ENCODE measurements at places on chromosomes 16 and 17.

GRCh38 chr17:867896-868489 is 85.8 kb downstream of the MRM3 start:
- DNase-seq = no peak

GRCh38 chr17:44217738-44218343 is 1.6 kb downstream of the UBTF start:
- DNase-seq = no peak

DNA sequence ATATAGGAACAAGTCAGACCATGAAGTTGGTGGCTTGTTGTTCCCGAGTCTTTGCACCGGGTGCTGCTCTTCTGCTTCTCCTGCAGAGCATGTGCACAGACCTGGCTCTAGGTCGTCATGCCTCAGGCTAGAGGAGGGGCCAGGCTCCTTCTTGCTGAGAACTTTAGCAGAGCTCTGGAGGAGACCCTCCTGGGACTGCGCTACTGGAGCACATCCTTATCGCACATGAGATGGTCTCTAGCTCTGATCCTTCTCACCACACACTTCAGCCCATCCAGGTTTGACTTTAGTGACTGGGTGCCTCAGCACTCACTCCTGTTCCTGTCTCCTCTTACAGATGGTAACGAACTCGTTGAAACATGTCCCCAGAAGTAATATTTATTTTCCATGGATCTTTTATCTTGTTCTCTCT is 14.9 kb downstream of the FOXK2 start:
- no peak for DNase-seq

DNA sequence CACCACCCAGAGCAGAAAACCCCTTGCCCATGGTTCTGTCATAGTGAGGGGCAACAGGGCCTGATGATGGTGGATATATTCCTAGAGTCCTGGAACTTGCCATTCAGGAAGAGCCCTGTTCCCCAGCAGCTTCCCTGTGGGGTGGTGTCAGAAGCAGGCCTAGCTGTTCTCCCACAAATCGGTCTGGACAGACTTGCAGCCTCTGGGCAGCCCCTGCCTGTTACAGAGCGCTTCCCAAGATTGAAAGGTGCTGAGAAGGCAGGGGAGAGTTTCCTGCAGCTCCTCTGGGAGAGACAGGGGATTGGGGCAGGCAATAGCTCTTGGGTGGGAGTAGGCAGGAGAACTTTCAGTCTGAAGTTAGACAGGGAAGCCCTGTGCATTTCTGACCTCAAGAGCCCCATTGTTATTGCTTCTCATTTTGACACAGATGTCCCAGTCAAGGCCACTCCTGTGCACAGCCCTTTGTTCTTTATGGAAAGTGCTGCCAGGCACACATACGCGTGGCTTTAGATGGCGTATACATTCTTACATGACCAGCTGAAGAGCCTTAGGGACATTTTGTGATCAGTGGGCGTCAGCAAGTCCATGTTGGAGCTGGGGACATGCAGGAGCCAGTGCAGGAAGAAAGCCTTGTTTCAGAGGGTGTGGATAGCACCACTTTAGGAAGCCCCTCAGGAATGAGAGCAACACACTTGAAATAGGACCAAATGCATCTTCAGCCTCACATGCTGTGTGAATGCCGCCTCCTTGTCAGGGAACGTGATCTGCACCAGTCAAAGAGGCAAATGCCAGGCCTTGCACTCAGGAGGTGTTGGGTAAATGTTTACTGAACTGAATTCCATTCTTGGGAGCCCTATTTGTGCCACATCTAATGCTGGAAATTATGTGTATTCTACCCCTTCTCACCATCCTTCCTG is 67.5 kb downstream of the GNAO1 start:
- DNase-seq = no peak

GRCh38 chr17:27207073-27207513 is 86.8 kb upstream of the WSB1 start:
- peak; percentile 80 for DNase-seq

DNA sequence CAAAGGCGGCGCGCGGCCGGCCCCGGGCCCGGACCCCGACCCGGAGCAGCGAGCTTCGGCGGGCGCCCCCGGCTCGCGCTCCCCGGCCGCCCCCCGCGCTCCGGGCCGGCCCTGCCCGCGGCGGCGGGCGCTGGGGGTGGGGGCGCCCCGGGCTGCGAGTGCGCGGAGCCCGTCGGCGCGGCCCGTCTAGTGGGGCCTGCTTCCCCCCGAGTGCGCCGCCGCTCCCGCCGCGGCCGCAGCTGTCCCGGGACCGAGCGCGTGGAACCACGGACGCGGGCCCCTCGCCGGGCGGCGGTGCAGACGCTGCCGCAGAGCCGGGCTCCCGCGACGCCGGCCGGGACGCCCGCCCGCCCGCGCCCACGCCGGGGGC is 308 bp downstream of the ADCY9 start:
- no peak for DNase-seq

- DNase-seq = no peak
Observed at GRCh38 chr16:17083628-17084027, 387.1 kb downstream of the XYLT1 start.

DNA sequence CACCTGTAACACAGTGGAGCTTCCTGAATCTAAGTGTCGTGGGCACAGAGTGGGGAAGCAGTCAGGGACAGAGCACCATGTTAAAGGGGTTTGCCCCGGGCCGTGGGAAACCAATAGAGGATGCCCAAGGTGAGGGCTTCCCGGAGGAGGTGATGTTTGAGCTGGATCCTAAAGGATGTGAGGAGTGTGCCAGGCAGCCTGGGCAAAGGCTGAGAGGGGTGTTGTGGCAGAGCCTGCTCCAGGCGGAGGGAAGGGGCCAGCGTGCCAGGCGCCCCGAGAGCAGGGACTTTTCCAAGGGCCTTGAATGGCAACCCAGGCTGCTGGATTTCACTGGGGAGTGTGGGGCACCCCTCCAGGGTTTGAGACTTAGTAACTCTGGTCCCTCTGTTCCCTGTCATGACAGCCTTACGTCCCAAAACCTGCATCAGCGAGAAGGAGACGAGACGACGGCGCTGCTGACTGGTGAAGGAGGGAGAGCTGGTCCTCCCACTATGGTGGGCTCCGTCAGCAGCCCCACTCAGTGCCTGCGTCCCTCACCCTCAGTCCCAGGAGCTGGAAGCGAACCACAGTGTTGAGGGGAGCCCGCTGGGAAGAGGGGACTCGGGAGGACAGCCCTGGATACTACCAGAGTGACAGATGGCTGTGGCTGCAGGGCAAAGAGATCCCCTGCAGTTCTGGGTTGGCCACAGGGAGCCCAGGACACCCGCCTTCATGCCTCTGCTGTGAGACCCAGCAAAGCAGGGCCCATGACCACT is 228.4 kb downstream of the KATNIP start:
- no peak for DNase-seq

DNA sequence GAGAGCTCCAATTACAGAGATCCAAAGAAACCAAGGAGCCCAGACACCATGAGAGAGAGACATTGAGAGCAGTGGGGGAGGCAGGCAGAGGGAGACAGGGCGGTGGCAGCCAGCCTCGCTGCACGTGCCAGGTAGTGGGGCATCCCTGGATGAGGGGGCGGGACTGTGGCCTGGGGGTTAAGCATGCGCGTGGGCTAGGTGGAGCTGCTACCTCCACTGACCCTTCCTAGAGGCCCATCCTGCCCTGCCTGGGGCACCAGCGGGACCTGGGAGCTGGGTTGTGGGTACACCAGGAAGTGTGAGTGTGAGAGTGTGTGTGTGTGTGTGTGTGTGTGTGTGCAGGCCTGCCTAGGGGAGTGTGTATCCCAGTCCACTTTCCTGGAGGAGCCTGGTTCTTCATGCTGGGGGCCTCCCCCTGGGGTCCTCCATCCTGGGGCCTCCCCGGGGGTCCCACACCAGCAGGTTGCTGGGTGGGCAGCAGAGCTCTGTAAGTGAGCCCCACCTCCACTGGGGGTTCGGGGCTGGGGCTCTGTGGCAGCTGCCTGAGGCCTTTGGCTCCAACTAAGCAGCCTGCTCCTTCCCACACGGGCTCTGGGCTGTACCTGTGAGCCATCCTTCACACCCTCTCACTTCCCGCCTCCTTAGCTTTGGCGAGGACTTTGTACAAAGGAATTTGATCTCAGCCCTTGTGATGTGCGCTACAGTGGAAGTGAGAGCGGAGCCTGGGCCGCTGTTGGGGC is 127.4 kb downstream of the IRF8 start:
- no peak for DNase-seq
